Fibroblast of skin of left quadriceps (primary cell): ENCODE measurements at places on chromosomes 7 and 10.
A peak's percentile ranks its signal among the peaks of the same experiment; 100 is the strongest.

- DNase-seq, result no peak
These were observed 129.7 kb downstream of the ZNF365 start for GRCh38 chr10:62503872-62504271.

DNA sequence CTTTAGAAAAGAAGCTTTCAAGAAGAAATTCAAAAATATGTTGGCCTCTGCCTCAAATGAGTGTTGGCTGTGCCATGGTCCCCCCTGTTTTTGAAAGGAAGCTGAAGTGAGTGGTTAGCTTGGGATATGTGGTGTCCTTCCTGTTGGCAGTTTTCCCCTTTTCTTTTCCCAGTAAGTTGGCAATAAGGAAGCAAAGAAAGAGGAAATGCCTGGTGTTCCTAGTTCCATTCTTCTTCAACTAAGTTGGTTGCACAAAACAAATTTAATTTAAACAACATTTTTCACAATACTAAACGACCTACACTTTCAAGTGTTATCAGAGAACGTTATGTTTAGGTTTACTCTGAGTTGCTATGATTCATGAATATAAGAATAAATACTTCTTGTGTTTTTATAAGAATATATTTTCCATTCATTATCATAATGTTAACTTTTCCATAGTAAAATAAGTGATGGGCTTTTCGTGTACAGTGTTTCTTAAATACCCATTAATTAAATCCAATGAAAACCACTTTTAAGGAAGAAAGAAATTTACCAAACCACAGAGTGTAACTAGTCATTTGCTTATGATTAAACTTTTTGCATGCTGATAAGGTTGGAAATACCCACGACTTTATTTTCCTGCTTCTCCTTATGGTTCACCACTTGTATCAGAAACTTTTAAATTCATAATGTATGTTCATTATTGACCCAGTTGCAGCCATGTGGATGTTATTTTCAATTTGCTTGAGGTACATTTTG is 7.7 kb downstream of the HDAC9 start:
- DNase-seq, result no peak

GRCh38 chr7:7426676-7427075 is 109.0 kb downstream of the COL28A1 start:
- no peak for DNase-seq

GRCh38 chr10:90042075-90042474 is 340.7 kb downstream of the KIF20B start:
- DNase-seq, result no peak

- DNase-seq, result no peak
These were observed 508.0 kb upstream of the MGMT start for GRCh38 chr10:128958834-128959690.

DNA sequence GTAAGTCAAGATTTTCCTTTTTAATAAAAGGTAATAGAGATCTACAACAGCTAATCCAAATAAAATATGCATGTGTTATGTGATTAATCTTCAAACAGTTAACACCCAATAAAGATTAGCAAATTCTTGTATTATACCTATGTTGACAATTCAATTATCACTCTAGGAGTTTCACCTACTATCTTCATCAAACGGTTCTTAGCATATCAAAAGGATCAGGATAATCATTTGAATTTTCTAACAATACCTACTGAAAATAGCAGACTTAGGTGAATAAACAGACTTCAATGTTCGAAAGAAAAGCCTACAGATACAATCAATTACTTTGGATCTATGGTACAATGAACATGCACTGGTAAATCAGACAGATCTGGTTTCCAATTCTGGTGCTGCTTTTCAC is 268.3 kb downstream of the CACNA2D1 start:
- DNase-seq, result no peak

- DNase-seq, result no peak
These were observed 509.1 kb downstream of the INHBA start for GRCh38 chr7:41193738-41194282.

- no peak for DNase-seq
These were observed 5.3 kb downstream of the CPA1 start for GRCh38 chr7:130385600-130386066.

- no peak for DNase-seq
These were observed 21.9 kb upstream of the CNPY1 start for GRCh38 chr7:155568333-155568660.

- no peak for DNase-seq
These were observed 16.1 kb downstream of the PRF1 start for GRCh38 chr10:70586348-70586930.

- peak; percentile 59 for DNase-seq
These were observed 1.8 kb downstream of the VCL start for GRCh38 chr10:73999703-74000102.

DNA sequence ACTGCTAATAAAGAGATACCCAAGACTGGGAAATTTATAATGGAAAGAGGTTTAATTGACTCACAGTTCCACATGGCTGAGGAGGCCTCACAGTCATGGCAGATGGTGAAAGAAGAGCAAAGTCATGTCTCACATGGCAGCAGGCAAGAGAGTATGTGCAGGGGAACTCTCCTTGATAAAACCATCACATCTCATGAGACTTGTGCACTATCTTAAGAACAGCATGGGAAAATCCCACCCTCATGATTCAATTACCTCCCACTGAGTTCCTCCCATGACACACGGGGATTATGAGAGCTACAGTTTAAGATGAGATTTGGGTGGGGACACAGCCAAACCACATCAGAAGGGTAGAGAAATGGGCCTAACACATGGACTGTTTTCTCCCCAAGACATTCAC is 156.3 kb downstream of the CCDC71L start:
- DNase-seq, result no peak

DNA sequence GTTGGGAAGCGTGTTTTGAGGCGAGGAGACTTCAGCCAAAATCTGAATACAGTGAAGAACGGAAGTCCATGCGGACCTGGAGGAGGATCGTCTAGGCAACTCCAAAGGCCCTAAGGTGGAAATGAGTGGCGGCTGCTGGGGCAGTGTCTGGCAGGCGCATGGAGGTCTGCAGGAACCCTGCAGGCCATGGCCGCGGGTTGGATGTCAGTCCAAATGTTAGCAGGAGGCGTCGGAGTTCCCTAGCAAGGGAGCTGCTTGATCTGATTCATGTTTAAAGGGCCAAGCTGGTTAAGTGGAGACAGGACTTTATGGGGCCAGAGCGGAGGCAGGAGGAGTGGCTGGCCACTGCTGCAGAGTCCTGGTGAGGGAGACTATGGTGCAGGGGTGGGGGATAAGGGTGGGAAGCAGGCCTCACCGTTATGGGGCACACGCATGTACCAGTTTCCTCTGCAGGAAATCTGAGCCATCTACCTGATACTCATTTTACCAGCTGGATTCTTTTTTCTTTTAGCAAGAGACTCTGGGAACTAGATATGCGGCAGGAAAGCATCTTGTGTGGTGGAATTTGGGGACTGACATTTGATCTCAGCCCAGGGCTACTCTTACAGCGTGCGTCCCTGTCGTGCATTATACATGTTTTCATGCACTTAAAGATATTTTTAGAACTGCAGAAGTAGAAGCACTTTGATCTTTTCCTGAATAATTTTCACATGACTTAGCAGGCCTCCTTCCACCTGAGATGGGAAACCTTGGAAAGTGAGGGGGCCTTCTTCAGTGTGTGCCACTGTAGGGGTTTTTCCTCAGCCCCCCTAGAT is 6.6 kb upstream of the REPIN1 start:
- DNase-seq, result no peak

- DNase-seq, result no peak
These were observed 41.5 kb upstream of the PRSS58 start for GRCh38 chr7:142299237-142299781.

- DNase-seq, result peak; percentile 74
These were observed 48.6 kb downstream of the MALSU1 start for GRCh38 chr7:23347682-23348180.

DNA sequence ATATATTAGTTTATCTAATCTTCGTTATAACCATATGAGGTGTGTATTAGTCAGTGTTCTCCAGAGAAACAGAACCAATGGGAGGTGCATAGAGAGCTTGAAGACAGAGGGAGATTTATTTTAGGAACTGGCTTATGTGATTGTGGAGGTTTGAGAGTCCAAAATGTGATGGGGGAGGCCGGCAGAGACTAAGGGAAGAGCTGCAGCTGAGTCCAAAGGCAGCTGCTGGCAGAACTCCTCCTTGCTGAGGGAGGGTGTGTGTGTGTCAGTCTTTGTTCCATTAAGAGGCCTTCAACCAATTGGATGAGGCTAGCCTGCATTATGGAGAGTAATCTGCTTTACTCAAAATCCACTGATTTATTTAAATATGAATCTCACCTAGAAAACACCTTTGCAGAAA is 165.1 kb downstream of the SH3PXD2A start:
- no peak for DNase-seq

- no peak for DNase-seq
These were observed at the start of gene LEP for GRCh38 chr7:128240696-128241386. TSS of gene LEP (plus strand) at chr7:128241278. CDS start at chr7:128252019, 10,741 bp downstream.

DNA sequence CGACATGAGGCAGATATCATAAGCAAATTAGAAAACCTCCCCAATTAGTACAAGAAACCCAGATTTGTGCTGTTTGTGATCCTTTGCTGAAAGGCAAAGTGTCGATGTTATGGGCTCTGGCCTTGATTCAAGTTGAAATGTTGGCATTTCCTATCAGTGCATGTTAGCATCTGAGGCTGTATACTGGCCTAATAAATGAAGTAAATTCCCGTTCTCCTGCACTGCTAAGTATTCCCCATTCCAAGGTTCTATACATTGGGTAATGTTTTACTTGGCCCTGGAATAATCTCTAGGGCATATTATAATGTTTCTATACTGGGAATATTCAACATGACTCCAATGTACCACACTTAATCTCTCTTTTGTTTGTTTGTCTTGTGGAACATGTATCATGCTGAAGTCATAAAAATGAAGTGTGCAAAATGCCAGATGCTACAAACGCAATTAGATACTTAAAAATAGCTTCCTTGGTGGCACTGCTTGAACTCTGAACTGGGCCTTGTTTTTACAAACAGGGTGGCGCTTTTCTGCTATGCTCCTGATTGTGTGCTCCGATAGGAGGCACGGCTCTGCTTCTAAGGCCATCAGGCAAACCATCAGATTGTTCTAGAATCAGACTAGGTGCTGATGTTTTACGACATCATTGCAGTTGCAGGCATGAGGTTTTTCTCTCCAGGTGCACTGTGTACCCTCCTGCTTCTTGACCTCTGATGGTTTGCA is 156.7 kb upstream of the TCF7L2 start:
- peak; percentile 48 for DNase-seq

- DNase-seq, result no peak
These were observed 73.6 kb upstream of the AMPH start for GRCh38 chr7:38704751-38705150.

DNA sequence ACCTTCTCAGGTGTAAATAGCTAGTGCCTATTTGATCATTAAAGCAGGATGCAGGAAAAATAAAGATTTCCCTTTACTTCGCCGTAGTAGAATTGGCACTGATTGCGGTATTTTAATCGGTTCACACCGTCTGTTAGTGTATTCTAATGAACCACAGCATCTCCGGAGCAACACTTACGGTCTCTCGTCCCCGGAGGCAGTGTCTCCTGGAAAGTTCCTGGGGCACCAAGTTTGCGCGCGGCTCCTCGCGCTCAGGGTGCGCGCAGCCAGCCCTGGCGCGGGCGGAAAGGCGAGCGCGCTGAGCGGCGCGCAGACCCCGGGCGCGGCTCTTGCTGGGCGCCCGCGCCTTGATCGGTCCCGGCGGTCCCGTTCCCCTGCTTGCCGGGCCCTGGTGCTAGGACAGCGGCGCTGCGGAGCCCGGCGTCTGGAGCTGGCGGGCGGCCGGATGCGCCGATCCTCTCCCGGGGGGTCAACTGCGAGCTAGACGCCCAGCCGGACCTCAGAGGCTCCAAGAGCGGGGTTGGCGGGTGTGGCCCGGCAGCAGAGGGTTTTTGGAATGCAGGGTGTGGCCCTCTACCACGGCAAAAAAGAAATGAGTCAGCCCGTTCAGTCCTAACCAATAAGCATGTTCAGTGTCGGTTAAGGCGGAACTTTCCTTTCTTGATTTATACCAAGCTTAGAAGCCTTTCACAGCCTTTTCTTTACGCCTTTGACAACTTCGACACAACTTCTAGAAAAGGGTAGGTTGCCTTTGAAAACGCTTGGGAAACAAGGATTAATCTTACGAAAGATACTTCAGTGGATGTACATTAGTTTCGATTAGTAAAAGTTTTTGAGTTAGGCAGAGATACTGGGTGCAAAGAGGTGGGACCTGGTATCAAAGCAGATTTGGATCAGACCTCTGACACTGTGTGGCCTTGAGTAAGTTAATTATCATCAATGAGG is 166.8 kb upstream of the ASAH2 start:
- DNase-seq, result peak; percentile 62

DNA sequence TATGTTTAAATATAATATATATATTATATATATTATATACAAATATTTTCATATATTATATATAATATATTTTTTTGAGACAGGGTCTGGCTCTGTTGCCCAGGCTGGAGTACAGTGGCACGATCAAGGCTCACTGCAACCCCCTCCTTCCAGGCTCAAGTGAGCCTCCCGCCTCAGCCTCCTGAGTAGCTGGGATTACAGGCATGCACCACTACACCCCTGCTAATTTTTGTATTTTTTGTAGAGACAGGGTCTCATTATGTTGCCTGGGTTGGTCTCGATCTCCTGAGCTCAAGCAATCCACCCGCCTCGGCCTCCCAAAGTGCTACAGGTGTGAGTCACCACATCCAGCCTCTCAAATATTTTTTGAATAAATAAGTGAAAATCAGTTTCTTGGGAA is 215.5 kb downstream of the GATA3 start:
- DNase-seq, result no peak

GRCh38 chr7:156554488-156554887 is 86.1 kb upstream of the RNF32 start:
- no peak for DNase-seq

GRCh38 chr10:104501449-104501848 is 139.6 kb upstream of the SORCS3 start:
- DNase-seq, result no peak

- no peak for DNase-seq
These were observed 652.3 kb upstream of the ANKRD30A start for GRCh38 chr10:36473122-36473521.

GRCh38 chr7:36191292-36191920 is 38.4 kb downstream of the EEPD1 start:
- DNase-seq, result no peak

DNA sequence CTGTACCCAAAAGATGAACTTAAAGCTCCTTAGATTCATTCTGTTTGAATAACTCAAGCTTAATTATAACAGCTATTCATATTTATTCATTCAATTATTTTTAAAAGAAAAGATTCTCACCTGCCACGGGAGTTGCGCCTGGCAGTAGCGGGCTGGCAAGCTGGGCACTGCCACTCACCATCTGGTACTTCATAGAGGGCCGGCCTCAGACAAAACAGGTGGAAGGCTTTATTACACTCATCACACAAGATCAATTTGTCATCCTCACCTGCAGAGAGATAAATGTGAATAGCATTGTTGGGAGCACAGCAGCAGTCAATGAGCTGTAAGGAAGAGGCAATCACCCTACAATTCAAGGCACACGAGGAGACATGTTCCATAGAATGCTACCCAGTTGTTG is 15.8 kb downstream of the FZD9 start:
- no peak for DNase-seq

DNA sequence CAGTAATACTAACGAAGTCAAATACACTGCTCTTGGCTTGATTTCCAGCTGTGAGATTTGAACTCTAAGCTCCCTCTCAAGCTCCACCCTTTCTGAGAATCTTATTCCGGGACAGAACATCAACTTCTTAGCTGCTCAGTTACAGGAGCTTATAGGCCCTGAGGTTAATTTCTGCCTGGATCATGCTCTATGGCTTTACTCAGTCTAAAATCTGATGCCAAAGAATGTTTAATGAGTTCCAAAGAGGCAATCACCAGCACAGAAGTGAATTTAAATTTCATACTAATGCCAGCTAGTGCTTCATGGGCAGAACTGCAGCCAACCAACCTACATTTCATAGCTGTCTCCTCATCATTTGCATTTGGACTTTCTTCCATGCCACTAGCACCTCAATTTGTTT is 707.2 kb downstream of the MAGI2 start:
- no peak for DNase-seq

GRCh38 chr7:1994931-1995330 is 237.8 kb downstream of the MAD1L1 start:
- no peak for DNase-seq
